ENCODE measurements at places on chromosomes 12 and 14. TPM values are rescaled to one million over a fixed set of nuclear protein-coding genes. Genes with fewer than 3 reads are reported as not detected.

The GYS2 gene
- not detected for total RNA-seq

The TAS2R46 gene
- 2.2 TPM for total RNA-seq

- H3K4me1 ChIP-seq = peaks cover 8% of the 10 kb centered on the region
- peak overlapping the region; percentile 34 for H3K4me3 ChIP-seq
- no peaks in the 10 kb centered on the region for H3K27me3 ChIP-seq
- no peaks in the 10 kb centered on the region for H3K36me3 ChIP-seq
Measured at GRCh38 chr12:132954471-132955048, 1.5 kb downstream of the ZNF605 start.

- H3K27me3 ChIP-seq = no peaks in the 10 kb centered on the region
- no peak for DNase-seq
- H3K4me3 ChIP-seq = no peak overlapping the region
- H3K4me1 ChIP-seq = no peaks in the 10 kb centered on the region
- peaks cover 4% of the 10 kb centered on the region for H3K36me3 ChIP-seq
Measured at GRCh38 chr12:101909646-101910045, 32.3 kb downstream of the DRAM1 start.

GRCh38 chr14:47365233-47365632 is 310.2 kb downstream of the MDGA2 start:
- DNase-seq = no peak
- no peak overlapping the region for H3K27ac ChIP-seq
- no peaks in the 10 kb centered on the region for H3K36me3 ChIP-seq
- H3K27me3 ChIP-seq = no peaks in the 10 kb centered on the region
- no peak overlapping the region for H3K4me3 ChIP-seq
- H3K4me1 ChIP-seq = no peaks in the 10 kb centered on the region

DNA sequence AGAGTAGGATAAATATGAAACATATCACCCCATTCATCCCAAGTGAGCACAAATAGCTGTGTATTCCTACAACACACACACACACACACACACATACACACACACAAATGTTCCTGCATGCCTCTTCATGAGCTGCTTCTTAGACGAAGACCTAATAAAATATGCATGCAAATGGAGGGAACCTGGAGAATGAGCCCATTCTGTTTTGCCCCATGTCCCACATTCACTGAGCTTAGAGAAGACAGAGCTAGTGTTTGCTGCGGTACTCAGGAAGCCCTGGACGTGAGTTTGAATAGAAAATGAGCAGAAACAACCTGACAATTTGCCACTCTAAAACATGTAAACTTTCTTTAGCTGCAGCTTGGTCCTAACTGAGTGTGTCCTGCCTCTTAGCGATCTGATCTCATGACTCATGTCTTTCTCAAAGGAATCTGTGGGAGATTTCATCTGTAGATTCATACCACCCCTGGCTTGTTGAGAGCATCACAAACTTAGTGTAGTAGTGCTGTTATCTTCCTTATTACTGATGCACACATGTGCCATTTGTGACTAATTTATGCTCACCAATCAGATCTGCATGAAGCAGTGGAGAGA is 86.8 kb downstream of the ITPR2 start:
- no peaks in the 10 kb centered on the region for H3K27me3 ChIP-seq
- H3K27ac ChIP-seq = no peak overlapping the region
- DNase-seq = no peak
- H3K36me3 ChIP-seq = no peaks in the 10 kb centered on the region

GRCh38 chr12:78118036-78118435 is 287.3 kb downstream of the NAV3 start:
- no peaks in the 10 kb centered on the region for H3K27me3 ChIP-seq
- H3K27ac ChIP-seq = no peak overlapping the region
- no peak for DNase-seq
- no peaks in the 10 kb centered on the region for H3K36me3 ChIP-seq

DNA sequence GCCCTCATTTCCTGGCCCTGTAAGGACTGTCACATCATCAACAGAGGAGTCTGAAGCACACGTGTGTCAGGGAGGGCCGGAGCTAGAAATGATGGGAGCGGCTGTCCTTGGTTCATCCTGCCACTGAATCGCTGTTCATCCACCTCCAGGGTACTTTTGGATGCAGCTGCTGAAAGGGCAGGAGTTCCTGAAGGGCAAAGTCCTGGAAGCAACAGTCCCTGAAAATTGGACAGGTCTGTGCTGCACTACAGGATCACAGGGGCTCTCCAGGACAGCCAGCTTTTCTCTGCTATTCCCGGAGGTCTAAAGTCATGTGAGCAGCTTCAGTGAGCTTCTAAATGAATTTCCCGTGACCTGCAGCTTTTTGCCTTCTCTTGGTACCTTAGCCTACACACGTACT is 17.7 kb downstream of the POU6F1 start:
- no peak for DNase-seq
- no peaks in the 10 kb centered on the region for H3K36me3 ChIP-seq
- H3K4me3 ChIP-seq = no peak overlapping the region
- H3K27me3 ChIP-seq = no peaks in the 10 kb centered on the region
- peaks cover 13% of the 10 kb centered on the region for H3K4me1 ChIP-seq

DNA sequence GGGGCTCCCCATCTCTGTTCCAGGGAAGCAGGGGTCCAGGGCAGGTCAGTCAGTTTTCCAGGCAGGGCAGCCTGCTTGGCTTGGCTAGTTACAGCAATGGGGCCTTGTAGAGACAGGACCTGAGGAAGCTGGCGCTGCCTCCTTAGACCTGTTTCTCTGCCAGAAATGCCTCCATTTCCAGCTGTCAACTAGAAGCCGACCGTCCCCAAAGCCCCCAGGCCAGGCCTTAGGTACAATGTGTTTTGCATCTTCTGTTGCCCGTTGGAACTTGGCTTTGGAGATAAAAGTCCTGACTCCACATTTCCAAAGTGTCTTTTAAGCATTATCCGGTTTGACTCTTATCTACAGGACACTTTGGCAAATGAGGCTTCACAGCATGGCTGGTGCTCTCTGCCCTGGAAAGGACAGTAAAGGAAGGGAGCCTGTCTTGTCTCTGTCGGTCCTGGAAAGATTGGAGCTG is 42.6 kb downstream of the KRT80 start:
- H3K36me3 ChIP-seq = no peaks in the 10 kb centered on the region
- peaks cover 17% of the 10 kb centered on the region for H3K4me1 ChIP-seq
- H3K4me3 ChIP-seq = no peak overlapping the region
- no peak for DNase-seq
- no peak overlapping the region for H3K27ac ChIP-seq
- H3K27me3 ChIP-seq = no peaks in the 10 kb centered on the region

- no peak for DNase-seq
- no peak overlapping the region for H3K4me3 ChIP-seq
- peaks cover 2% of the 10 kb centered on the region for H3K4me1 ChIP-seq
- H3K27ac ChIP-seq = peak overlapping the region; percentile 14
- H3K36me3 ChIP-seq = no peaks in the 10 kb centered on the region
Measured at GRCh38 chr14:102893452-102893851, 29.0 kb upstream of the AMN start.

DNA sequence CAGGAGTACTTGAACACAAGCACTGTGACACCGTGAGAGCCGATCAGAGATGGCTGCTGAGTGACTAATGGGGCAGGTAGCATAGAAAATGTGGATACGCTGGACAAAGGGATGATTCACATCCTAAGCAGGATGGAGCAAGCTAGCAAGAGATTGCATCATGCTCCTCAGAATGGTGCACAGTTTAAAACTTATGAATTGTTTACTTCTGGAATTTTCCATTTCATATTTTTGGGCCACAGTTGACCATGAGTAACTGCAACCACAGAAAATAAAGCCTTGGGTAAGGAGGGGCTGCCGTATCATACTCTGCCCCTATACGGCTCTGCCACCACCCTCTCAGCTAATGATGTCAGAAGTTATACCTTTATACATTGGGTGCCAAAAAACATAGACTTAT is 23.3 kb upstream of the MARK3 start:
- no peak overlapping the region for H3K27ac ChIP-seq
- peaks cover 7% of the 10 kb centered on the region for H3K27me3 ChIP-seq
- H3K4me1 ChIP-seq = peaks cover 3% of the 10 kb centered on the region
- H3K36me3 ChIP-seq = peaks cover 5% of the 10 kb centered on the region
- DNase-seq = no peak
- no peak overlapping the region for H3K4me3 ChIP-seq

GRCh38 chr14:85247071-85247470 is 282.9 kb upstream of the FLRT2 start:
- H3K4me3 ChIP-seq = no peak overlapping the region
- H3K4me1 ChIP-seq = no peaks in the 10 kb centered on the region
- H3K27me3 ChIP-seq = no peaks in the 10 kb centered on the region
- no peaks in the 10 kb centered on the region for H3K36me3 ChIP-seq
- no peak for DNase-seq

DNA sequence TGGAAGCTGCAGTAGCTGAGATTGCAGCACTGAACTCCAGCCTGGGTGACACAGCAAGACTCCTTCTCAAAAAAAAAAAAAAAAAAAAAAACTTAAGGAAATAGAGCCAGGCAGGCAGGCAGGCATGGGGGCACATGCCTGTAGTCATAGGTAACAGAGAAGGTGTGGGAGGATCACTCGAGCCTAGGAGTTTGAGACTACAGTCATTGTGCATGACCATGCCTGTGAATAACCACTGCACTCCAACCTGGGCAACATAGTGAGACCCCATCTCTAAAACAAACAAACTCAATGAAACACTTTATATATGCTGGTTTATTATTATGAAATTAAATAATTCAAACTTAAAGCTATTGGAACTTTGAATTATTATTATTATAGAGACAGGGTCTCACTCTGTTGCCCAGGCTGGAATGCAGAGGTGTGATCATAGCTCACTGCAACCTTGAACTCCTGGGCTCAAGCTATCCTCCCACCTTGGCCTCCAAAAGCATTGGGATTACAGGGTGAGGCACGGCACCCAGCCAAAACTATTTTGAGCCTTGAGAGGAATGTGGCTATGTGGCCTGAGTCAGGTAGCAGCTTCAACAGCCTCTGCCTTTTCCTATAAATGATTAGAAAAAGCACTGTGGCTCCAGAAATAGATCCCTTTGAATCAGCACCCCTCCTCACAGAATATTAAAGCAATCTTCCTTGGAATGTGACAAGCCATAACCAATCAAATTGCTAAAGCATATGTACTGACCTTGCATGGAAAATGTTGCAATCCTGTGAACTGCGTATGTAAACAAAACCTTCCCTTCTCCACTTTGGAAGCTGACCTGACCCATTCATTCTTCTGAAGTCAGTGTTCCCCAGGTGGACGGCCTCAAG is 34.7 kb upstream of the YY1 start:
- DNase-seq = no peak
- no peaks in the 10 kb centered on the region for H3K27me3 ChIP-seq
- H3K36me3 ChIP-seq = no peaks in the 10 kb centered on the region
- H3K4me3 ChIP-seq = no peak overlapping the region

GRCh38 chr14:42869681-42870080 is 1263.0 kb downstream of the LRFN5 start:
- H3K27ac ChIP-seq = no peak overlapping the region
- no peaks in the 10 kb centered on the region for H3K36me3 ChIP-seq
- no peak overlapping the region for H3K4me3 ChIP-seq
- H3K4me1 ChIP-seq = no peaks in the 10 kb centered on the region

Data from T-helper 17 cell (primary cell).